ENCODE measurements at places on chromosomes 5 and 9. TPM values are rescaled to one million over a fixed set of nuclear protein-coding genes. Genes with fewer than 3 reads are reported as not detected.

The DOCK8 gene
- 5.1 TPM for polyA plus RNA-seq

The FAM151B gene
- polyA plus RNA-seq = 0.83 TPM

The ZNF618 gene
- 0.56 TPM for polyA plus RNA-seq

The RFESD gene
- 1.1 TPM for polyA plus RNA-seq

The BTNL9 gene
- 4.8 TPM for polyA plus RNA-seq

The JMY gene
- 2.3 TPM for polyA plus RNA-seq

The FASTKD3 gene
- polyA plus RNA-seq = 7.8 TPM

All from esophagus (tissue), 2 donors.